CD4-positive, alpha-beta T cell treated with Interferon gamma for 1 hour (primary cell): ENCODE measurements at places on chromosomes 11 and 22.

DNA sequence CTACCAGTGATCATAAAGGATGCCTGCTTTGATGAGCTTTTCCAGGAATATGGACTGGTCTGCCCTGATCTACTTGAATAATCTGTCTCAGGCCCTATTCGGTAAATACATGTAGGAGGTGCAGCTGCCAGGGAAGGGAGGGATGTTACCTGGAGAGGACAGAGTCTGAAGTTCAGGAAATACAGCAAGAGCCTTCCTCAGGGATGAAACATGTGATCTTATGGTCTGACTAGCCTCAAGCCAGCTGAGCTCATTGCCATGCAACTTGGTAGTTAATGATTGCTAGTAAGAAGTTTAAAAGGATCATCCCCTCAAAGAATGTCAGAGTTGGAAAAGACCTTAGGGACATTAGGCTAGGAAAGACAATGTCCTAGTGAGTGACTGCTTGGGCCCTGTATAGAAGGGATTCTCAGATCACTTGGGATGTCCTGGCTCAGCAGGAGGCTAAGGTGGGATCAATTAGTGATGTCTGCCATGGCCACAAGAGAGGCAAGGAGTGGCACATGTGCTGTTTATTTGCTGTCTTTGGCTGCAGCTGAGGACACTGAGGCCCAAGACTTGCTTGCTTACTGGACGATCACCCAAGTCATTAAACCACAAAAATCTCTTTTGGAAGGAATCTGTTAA lies 18.5 kb downstream of the PTPRJ start:
- no peak for DNase-seq

- no peak for DNase-seq
Observed at GRCh38 chr11:9927670-9928069, 263.8 kb downstream of the SWAP70 start.

DNA sequence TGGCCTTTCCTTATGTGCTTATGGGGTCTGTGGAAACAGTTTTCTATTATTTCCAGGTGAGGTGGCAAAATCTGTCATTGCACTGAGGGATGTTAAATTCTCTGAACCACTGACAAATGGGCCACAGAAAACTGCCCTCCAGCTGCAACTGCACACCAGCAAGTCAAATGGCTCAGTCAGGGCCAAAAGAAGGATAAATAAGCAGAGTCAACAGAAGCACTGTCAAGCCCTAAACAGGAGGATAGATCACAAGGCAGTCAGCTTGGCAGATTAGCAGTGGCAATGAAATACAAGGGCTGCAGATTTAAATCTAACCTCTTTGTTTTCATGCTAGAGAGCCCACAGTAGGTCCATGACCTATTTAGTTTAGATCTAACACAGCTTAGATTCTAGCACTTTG lies 435.6 kb downstream of the ETS1 start:
- DNase-seq, result no peak

GRCh38 chr11:73347067-73347466 lies 29.1 kb upstream of the RELT start:
- no peak for DNase-seq

- DNase-seq, result no peak
Observed at GRCh38 chr11:119367661-119368120, 13.8 kb downstream of the USP2 start.

GRCh38 chr22:25061605-25062376 lies 109.3 kb downstream of the KIAA1671 start:
- DNase-seq, result no peak
